OCI-M1 (cell line): ENCODE measurements at places on chromosomes 5 and 9.

DNA sequence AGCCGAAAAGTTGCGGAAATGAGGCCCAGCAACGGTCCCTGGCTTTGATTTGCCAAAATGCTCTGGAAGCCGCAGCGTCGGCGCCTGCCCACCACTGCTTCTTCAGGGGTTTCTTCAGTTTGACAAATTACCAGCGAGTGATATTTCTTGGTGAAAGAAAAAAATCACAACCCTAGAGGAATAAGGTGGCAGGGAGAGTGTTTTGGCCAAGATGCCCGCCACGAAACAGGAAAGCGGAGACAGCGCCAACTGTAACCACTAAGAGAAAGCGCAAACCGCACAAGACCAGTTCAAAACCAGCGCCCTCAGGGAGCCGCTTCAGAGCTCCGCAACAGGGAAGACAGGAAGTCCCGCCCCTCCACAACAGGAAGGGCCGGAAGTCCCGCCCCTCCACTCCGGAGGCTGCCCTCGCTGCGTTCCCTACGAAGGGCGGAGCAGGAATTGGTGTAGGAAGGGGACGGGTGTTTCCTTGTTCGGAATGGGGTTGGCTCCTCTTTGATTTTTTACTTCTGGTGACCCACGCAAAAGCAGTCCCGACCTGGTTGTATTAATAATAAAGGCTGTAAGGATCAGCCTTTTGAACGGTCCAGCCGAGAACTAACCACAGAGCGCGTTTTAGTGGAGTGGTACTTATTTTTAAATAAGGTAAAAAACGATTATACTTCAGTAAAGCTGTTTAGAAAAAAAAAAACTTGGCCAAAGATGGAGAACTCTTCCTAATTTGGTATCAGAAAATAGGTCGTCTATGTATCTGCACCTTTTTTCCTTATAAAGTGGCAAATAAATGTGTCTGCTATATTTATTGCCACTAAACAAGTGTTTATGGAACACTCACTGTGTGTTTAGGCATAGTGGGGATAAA lies at the start of gene C5orf34:
TSS of gene C5orf34 (minus strand) at position 333 of the 862 bp plus-strand sequence. CDS start 5,809 bp downstream, outside the sequence.
- peak; percentile 98 for DNase-seq

GRCh38 chr9:37611961-37612360 lies 19.6 kb upstream of the TOMM5 start:
- DNase-seq = no peak

GRCh38 chr5:127754706-127755105 lies 51.5 kb downstream of the CCDC192 start:
- no peak for DNase-seq

DNA sequence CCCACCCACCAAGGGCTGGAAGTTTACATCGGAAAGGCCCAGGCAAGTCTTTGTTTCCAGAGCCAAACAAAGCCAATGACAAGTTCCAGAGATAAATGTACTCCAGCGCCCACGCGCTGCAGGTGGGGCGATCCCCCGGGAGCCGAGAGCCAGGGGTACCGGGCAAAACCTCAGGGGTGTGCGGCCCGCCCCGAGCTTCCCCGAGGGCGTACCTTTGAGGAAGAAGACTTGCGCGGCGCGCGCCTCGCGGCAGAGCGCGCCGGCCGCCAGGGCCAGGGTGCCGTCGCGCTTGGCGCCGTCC lies 671 bp downstream of the DUSP1 start:
- no peak for DNase-seq

GRCh38 chr5:78974601-78975000 lies 10.5 kb downstream of the ARSB start:
- DNase-seq = no peak

- no peak for DNase-seq
Observed at GRCh38 chr9:122346478-122347347, 24.1 kb upstream of the PTGS1 start.

DNA sequence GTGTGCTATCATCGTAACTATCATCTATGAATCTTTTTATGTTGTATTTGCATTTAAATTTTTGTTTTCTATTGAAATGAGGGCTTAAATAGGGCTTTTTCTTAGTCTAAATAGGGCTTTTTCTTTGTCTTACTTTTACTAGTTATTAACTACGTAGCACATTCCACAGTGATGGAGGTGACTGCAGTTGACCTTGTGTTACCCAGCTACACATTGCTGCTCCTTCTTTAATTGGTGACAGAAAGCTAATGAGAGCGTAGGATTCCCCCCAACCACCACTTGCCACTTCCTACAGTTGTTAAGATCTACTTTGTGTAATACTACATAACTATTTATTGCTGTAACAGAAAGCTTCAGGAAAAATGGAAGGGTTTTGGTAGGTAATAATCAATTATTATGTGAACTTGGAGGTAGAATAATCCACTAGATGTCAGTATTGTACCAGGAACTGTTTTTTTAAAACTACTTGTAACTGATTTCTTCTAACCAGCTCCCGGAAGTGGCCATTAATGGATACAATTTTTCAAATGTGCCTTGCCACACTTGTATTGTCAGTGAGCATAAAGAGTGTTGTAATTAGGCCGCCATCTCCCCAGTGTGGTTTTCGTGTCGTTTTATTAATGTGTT lies 18.0 kb downstream of the MTRR start:
- DNase-seq = peak; percentile 63
